ENCODE measurements at places on chromosomes 1 and 21. TPM values are rescaled to one million over a fixed set of nuclear protein-coding genes. Genes with fewer than 3 reads are reported as not detected.

- no peak for DNase-seq
Observed at GRCh38 chr1:167516404-167517388, 1.6 kb downstream of the CD247 start.

DNA sequence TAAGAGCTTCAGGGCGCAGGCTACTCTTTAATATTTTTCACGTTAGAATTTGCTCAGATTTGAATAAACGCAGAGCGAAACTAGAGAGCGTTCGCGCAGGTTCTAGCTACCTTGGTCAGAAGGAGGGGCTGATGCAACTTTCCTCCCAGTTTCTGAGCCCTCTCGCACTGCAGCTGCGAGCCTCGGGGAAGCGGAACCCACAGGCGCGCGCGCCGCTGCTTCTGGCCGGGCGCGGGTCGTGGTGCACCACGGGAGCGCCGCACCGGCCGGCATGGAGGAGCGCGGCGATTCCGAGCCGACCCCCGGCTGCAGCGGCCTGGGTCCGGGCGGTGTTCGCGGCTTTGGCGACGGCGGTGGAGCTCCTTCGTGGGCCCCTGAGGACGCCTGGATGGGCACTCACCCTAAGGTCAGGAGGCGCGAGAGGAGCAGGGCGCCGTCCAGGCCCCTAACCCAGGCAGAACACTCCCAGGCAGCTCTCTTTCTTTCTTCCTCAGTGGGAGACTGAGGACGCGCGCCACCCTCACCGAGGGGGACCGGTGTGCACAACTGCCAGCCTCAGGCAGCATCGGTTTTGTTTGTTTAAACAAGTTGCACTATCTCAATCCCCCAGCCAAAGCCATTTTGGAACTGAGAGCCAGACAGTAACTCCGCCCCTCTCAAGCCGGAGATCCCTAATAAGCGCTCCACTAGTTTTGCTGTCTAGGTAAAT is at the start of gene TSEN15:
Gene TSEN15 (plus strand): TSS at position 246 of the 709 bp plus-strand sequence. CDS start 26 bp downstream, at position 272.
- DNase-seq = peak; percentile 85

GRCh38 chr1:169312084-169312954 is 55.3 kb downstream of the NME7 start:
- DNase-seq = no peak

GRCh38 chr1:55040933-55041494 is 1.7 kb downstream of the PCSK9 start:
- DNase-seq = no peak

DNA sequence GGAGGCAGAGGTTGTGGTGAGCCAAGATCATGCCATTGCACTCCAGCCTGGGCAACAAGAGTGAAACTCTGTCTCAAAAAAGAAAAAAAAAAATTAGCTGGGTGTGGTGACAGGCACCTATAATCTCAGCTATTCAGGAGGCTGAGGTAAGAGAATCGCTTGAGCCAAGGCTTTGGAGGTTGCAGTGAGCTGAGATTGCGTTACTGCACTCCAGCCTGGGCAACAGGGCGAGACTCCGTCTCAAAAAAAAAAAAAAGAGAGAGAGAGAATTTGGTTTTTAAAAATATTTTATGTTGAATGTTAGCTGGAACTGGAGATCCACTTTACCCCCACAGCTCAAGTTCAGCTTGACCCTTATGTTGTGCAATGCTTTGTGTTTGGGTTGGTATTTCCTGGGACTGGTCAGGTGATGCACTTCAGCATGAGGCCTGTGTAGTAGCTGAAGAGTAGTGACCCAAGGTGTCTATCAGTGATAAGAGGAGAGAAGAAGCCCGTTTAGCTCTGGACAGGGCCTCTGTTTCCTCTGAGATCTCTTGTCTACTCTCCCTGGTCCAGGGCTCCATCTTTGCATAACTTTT is 36.8 kb upstream of the MACF1 start:
- DNase-seq = peak; percentile 50

- DNase-seq = no peak
Observed at GRCh38 chr1:211638689-211639101, 36.7 kb downstream of the NEK2 start.

DNA sequence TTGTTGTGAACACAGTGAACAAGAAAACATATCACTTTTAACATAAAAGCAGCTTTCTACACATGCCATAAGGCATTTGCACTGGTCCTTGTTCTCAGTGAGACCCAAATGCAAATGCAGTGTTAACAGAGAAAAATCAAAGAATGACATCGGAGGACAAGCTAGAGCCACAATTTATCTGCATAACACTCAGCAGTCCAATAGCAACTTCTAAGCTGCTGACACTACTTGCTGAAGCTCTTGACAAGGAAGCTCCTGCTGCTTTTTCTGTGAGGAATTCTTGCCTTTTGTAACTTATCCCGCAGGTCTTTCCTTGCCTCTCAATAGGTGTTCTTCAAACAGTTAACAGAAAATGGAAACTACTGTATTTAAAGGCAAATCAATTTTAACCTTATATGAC is 34.7 kb downstream of the USH2A start:
- DNase-seq = no peak

DNA sequence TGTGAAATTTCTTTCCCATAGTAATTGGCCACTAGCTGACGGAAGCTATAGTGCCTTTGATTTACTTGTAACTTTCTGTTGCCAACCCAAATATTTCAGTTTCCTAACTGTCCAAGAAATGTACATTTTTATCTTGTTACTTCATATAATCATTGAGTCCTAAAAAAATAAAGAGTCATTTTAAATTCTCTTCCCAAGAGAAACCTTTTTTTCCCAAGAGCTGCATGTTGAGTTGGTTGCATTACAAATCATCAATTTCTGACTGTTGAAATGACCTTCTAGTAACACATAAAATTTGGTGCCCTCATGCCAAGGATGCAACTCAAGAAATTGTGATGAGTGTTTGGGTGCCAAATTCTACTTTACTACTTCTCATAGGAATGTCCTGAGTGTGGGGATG is 61.0 kb downstream of the HMCN1 start:
- DNase-seq = no peak

- no peak for DNase-seq
Observed at GRCh38 chr1:204568576-204569315, 52.5 kb downstream of the MDM4 start.

- no peak for DNase-seq
Observed at GRCh38 chr21:26655460-26655859, 82.4 kb upstream of the CYYR1 start.

- DNase-seq = no peak
Observed at GRCh38 chr21:33893917-33894316, 21.7 kb downstream of the ATP5PO start.

GRCh38 chr1:155759966-155760630 is 71.2 kb downstream of the DAP3 start:
- DNase-seq = no peak

DNA sequence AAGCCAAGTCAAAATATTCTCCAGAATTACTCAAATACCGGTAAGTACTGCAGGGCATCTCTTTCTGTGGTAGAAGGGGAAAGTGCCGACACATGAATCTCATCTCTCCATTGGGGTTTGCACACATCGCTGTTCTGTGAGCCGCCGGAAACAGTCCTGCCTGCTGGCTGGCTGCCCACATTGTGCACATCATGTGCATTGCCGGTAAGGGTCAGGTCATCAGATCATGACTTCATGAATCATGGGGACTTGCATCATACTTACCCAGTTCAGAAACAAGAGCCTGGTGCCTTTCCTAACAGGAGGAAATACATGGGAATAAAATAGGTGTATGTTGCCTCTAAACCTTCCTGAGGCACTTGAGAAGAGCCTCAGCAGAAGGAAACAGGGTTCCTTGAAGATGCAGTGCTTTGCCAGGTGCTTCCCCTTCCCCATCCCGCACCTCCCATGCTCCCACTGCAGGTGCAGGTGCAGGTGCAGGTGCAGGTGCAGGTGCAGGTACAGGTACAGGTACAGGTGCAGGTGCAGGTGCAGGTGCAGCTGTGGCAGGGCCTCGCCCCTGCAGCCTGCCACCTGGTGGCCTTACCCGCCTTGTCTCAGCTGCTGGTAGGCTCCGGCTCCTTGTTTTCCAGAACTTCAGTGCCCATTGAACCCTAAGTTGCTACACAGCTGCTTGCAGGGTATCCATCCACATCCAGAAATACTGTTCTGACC is 26.5 kb downstream of the GPR137B start:
- no peak for DNase-seq

GRCh38 chr1:230399321-230400006 is 26.7 kb downstream of the PGBD5 start:
- DNase-seq = no peak

DNA sequence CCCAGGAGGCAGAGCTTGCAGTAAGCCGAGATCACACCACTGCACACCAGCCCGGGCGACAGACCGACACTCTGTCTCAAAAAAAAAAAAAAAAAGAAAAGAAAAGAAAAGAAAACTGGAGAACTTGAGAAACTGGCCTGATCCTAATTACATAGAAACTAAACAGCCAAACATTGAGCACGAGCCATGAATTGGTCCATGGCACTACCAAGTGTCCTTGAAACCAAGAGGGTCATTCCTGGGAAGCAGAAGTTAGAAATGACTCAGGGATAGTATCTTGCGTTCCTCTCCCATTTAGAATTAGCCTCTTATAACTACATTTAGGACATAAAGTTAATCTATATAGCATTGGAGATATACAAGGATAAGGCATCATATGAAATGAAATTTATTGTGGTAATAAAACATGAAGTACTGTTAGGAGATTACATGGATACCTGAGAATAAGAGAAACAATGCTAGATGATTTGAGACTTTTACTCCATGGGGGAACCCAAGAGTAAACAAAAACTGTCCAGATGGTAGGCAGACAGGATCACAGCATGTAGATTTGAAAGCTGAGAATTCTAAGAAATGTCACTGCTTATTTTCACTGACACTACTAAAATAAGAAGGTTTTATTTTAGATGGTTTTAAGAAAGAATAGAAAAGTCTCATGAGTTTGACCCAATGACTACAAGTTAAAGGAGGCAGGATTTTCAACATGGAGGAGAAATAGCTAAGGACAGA is 39.5 kb upstream of the CPLANE2 start:
- DNase-seq = no peak

DNA sequence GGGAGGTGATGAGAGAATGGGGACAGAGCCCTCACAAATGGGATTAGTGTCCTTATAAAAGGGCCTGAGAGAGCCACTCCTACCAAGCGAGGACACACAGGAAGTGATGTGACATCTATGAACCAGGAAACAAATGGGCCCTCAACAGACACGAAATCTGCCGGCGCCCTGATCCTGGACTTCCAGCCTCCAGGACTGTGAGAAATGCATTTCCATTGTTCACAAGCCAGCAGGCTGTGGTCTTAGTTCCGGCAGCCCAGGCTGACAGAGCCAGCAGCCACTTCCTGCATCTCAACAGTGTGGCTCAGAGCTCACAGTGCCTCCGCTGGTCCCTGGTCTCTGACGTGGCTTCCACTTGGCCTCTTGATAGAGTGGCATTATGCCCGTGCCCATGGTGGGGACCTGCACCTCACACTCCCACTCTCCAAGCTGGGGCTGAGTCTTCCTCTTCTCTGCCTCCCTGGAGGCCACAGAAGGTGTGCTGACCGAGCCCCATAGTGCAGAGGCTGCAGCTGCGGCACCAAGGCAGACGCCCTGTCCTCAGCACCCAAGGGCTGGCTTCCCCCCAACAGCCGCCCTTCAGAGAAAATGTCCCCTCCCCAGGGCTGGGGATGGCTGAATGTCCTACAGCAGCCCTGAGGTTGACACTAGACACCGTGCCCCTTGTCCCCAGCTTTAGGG is 44.9 kb downstream of the ACOT7 start:
- DNase-seq = no peak

- DNase-seq = no peak
Observed at GRCh38 chr21:39775816-39776215, 30.8 kb downstream of the IGSF5 start.

GRCh38 chr1:29826646-29827045 is 590.3 kb downstream of the PTPRU start:
- no peak for DNase-seq

DNA sequence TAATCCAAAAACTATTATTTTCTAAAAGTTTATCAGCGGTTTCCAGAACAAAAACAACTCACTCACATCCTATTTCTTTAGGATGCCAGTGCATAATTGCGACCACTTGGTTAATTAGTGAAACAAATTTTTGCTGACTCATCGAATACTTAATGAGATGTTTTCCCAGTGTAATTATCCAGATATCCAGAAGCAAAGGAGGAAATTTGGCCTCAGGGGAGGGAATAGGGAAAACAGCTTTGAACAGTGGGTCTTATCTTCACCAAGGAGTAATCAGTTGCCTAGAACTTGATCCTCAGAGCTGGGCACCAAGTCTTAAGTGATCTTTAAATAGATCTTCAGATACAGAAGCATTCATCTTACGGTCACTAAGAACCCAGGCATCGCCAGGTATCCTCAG is 24.3 kb downstream of the STYXL2 start:
- DNase-seq = no peak

DNA sequence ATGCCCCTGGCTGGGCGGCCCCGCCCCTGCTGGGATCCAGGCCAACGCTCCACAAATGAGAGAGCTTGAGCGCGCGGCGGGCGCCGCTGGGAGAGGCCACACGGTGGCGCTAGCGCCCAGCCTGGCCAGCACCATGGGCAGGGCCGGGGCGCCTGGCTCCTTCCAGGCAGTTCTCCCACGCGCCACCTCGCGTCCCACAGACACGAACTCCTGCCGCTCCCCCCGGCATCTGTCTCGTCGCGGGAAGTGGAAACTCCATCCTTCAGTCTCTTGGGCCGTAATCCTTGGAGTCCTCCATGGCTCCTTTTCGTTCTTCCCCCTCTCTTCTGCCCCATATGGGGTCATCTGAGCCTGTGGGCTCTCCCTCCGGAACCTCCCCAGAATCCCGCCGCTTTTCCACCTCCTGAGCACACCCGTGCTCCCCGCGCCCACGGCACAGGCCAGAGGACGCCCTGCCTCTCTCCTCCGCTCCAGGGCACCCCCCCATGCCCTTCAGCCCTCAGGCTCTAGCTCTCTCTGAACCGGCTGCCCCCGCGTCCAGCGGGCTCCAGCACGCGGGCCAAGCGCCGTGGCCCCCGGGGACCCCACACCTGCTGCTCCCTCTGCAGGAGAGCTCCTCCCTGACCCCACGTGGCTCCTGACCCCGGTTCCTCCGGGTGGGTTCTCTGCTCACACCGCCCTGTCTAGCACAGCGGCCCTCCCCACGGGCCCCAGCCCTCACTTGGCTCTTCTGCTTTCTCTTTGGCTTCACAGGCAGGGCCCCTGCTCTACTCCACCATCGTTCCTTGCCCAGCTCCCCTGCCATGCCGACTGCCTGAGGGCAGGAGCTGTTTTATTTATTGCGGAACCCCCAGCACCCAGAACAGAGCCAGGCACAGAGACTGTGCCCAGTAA is 31.9 kb upstream of the EDN2 start:
- peak; percentile 88 for DNase-seq

- DNase-seq = no peak
Observed at GRCh38 chr1:38570657-38570975, 289.0 kb downstream of the RRAGC start.

Gene NT5C1A
- polyA plus RNA-seq = not detected

Gene ZNF593OS
- polyA plus RNA-seq = 1.1 TPM

Gene RGSL1
- not detected for polyA plus RNA-seq

Gene PTCH2
- 9.4 TPM for polyA plus RNA-seq

Gene PRKAA2
- polyA plus RNA-seq = 4.2 TPM
